ENCODE measurements at places on chromosomes 1 and 21.
A peak's percentile ranks its signal among the peaks of the same experiment; 100 is the strongest.

DNA sequence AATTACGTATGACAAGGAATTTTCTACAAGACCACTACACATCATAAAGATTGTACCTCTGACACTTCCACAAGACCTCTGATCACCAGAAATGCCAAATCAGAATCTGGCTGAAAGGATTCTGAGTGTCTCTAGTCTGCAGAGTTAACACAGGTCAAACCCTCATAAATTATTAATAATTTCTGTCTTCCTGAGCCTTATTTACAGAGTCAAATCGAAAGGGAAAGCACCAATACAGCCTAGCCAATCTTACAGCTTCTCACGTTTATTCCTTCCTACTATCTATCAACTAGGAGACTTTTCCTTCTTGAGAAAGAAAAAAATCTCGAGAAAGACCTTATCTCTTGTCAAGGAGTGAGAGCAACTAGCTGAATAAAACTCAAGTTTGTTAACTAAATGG lies 2151.6 kb downstream of the MRPL39 start:
- DNase-seq, result no peak

GRCh38 chr1:155026154-155026553 lies 7.4 kb downstream of the DCST2 start:
- no peak for DNase-seq

- no peak for DNase-seq
Observed at GRCh38 chr1:47912756-47913155, 84.4 kb downstream of the TRABD2B start.

DNA sequence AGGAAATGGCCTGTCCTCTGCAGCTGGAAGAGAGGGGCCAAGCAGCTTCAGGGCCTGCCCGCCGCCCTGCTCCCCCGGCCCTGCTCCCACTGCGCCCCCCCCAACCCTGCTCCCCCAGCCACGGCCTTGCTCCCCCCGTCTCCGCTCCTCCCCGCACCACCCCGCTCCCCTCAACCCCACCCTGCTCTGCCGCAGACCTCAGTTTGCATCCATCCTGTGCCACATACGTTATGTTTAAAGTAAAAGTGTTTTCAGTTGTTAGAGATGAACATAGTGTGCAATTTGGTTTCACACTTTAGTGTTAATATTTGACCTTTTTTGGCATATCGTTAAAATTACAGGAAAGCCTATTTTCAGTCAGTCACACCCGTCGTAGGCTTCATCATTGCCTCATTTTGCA lies 34.1 kb upstream of the DIP2A start:
- no peak for DNase-seq

DNA sequence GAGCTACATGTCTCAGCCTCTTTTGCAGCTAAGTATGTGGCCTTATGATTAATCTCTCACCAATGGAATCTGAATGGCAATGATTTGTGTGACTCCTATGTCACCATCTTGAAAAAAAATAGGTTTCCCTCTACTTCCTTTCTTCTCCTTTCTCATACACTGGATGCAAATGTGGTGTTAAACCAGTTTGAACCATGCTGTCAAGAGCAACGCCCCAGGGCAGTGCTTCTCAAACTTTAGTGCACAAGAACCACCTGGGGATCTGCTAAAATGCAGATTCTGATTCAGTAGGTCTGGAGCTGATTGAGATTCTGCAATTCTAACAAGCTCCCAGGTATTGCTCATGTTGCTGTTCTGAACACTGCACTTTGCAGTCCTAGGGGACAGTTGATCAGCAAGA lies 44.7 kb upstream of the ZNF644 start:
- no peak for DNase-seq

DNA sequence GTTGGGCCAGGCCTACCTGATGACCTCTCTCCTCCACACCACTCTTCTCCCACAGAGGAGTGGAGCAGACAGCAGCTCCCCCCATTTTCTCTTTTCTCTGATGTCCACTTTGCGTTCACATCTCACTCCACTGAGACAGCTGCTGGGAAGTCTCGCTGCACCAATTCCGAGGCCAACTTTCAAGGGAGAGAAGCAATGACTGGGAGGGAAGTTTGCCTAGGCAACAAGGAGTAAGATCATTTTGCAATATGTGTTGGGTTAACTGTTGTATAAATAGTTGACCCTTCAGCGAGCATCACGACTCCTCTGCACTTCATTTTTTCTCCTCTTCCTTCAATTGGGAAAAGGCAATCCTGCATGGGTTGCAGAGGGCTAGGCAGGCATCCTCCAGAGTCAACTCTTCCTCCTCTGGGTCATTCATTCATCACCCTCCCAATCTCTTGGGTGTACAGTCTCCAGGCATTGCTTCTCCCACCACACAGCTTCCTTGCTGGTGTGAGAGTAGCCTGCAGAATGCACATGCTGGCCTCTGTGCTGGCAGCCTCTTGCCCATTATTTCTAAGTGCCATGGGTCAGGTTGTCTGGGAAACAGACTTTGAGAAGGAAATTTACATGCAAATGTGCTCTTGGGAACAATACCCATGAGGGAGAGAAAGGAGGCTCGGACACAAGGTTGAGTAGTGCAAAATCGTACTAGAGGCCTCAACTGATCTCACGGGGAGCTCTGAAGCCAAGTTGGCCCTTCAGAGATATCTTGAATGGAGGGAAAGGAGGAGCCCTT lies 75.8 kb upstream of the BCAR3 start:
- no peak for DNase-seq

GRCh38 chr1:31198600-31198999 lies 41.1 kb downstream of the NKAIN1 start:
- DNase-seq, result no peak

GRCh38 chr1:150578272-150579109 lies 919 bp downstream of the MCL1 start:
- DNase-seq, result no peak

- DNase-seq, result no peak
Observed at GRCh38 chr1:183002797-183003196, 20.4 kb upstream of the LAMC1 start.

DNA sequence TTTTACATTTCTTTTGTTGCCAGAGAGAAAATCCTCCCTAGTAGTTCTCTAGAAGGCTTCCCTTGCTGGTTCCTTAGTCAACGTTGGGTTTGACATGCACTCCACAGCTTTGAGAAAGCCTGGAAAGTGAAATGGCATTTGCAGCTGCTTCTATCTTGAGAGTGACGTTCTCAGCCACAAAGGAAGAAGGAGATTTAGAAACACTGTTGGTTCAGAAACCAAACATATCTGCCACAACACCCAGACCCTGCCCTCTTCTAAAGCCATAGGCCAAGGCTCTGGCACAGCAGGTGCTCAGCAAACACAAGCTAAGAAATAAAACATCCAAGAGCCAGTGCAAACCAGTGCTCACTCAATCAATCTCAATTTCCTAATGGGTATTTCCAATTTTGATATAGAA lies 121.4 kb downstream of the CCDC185 start:
- DNase-seq, result no peak

GRCh38 chr21:26443867-26444266 lies 129.2 kb downstream of the CYYR1 start:
- DNase-seq, result no peak

DNA sequence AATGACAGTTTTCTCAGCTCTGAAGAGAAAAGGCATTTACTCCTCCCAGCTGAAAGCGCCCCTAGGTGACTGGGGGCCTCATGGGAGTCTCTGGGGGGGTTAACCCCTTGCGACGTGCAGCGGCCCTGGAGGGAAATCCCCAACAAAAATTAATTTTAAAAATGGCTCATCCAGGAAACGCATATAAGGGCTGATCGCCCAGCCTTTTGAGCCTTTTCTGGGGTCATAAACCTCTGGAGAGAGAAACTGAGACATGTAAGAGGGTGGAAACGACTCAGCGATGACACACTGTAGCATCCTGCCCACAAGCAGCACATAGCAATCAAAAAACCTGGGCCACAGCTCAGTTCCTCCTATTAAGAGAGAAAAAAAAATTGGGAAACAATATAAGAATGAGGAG lies 20.4 kb upstream of the HPDL start:
- DNase-seq, result no peak

- DNase-seq, result peak; percentile 51
Observed at GRCh38 chr1:109655615-109656519, at the start of gene GSTM4. Gene GSTM4, plus strand, starts transcription at chr1:109656099. Its CDS starts 291 bp downstream, at chr1:109656390.

GRCh38 chr1:156801409-156802121 lies 15.1 kb downstream of the SH2D2A start:
- no peak for DNase-seq

DNA sequence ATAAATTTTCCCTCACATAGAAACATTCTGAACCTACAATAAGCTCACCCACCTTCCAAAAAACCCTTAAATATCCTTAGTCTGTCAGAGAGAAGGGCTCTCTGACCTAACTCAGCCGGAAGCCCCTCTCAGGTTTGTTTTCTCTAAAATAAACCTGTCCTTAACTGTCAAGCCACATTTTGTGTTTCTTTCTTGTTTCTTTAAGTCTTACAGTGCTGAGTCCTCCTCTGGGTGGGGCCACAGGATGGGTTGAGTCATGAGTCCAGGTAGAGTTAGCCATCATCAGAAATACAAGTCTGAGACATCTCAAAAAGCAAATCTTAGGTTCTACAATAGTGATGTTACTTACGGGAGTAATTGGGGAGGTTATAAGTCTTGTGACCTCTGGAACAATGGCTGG lies 26.4 kb upstream of the SLC2A5 start:
- no peak for DNase-seq

GRCh38 chr1:247180581-247180980 lies 8.8 kb upstream of the ZNF124 start:
- no peak for DNase-seq

GRCh38 chr1:110340207-110340468 lies 961 bp downstream of the RBM15 start:
- DNase-seq, result no peak

GRCh38 chr1:179708434-179709195 lies 34.5 kb upstream of the FAM163A start:
- no peak for DNase-seq

DNA sequence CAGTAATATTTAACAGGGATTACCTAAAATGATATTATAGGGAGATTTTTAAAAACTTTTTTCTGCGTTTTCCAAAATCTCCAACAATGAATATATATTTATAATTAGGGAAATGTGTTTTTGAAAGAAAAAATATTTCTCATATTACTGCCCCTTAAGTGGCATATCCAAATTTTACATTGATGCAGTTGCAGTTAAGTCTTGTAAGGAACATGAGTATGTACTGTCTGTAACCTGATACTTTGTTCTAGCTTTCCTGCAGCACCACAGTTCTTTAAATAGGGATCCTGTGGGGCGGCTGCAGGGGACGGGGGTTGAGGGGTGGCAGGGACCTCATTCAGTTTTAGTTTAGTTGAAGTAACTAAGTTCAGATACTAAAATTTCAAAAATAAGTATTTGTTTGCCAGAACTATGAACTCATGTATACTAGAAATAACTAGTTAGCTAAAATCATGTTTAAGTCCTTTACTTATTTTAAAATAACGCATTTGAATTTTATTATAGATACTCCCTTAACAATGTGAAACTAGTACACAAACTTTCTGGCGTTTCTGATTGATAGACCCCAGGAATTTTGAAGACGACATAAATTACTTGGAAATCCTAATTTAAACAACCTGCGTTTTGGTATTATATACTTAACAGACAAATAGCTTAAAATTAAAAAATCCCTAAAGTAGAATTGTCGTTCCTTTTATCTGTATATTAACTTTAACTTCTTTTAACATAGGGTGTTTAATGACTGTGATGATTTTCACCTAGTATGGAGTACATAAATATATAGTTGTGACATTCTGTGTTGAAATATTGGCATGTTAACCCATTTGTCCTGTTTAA lies 639 bp upstream of the DNAJB4 start:
- no peak for DNase-seq

DNA sequence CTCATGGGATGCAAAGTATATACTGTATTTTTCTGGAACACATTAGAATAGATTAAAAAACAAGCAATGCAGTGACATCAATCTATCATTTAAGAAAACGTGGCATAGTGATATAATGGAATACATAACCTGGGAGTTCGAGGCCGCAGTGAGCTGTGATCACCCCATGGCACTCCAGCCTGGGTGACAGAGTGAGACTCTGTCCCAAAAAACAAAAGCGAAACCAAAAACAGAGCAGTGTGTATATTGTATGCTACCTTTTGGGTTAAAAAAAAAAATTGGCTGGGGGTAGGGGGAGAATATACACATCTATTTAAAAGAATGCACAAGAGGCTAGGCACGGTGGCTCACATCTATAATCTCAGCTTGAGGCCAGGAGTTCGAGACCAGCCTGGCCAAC lies 13.5 kb downstream of the SLC2A1 start:
- DNase-seq, result no peak

GRCh38 chr1:64107632-64108031 lies 95.8 kb upstream of the UBE2U start:
- no peak for DNase-seq

DNA sequence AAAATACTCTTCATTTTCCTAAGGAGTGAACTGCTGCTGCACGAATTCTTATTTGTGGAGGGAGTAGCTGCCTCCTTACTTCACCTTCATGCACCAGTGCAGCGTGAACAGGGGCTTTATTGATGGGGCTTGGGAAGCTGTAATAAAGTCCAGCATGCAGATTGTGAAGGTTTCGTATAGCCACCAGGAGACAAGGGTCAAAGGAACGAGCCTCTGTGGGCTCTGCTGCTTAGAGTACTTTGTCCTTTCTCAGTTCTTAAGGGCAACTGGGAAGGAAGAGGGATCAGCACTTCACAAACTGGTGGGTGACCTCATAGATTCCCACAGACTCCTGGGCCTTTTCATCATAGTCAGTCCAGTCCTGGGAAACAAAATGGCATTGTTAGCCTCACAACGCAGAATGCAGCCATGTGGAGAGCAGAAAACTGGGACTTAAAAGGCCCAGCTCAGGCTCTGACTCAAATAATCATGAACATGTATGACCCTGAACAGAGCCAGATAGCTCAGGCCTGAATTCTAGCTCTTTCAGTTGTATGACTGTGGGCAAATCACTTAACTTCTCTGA lies 6.0 kb downstream of the CZIB start:
- no peak for DNase-seq

DNA sequence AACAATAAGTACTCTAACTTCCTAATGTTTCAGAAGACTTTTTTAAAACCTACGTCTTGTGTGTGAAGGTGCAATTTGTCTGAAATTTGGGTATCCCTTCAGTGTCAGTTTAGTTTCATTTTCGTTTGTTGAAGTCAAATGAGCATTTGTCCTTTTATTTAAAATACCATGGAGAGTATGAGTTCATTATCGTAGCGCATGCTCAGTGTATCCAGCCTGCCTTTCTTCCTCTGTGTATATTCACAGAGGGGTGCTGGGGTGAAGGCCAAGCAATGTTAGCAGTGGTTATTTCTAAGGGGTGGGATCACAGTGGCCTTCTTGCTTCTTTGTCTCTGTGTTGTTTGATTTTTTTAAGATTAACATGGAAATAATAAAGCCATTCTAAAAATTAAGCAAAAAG lies 43.2 kb downstream of the CNN3 start:
- DNase-seq, result no peak

GRCh38 chr1:206947255-206947654 lies 989 bp upstream of the PIGR start:
- no peak for DNase-seq

- no peak for DNase-seq
Observed at GRCh38 chr21:44394733-44395132, 41.3 kb downstream of the TRPM2 start.

- DNase-seq, result no peak
Observed at GRCh38 chr1:203428981-203429599, 46.5 kb upstream of the PRELP start.

- no peak for DNase-seq
Observed at GRCh38 chr1:41731516-41732030, 187.1 kb downstream of the HIVEP3 start.

- no peak for DNase-seq
Observed at GRCh38 chr1:114457675-114458236, 53.2 kb downstream of the TRIM33 start.

- DNase-seq, result no peak
Observed at GRCh38 chr1:187267827-187268226, 439.1 kb downstream of the PLA2G4A start.

All from stimulated activated CD8-positive, alpha-beta memory T cell treated with anti-CD3 and anti-CD28 coated beads, Interleukin-15, amount 100 ng/mL, for 24 hours (primary cell).